ENCODE measurements at places on chromosomes 13 and 19.

GRCh38 chr13:36891752-36892151 is 28.3 kb downstream of the SMAD9 start:
- no peak for DNase-seq

DNA sequence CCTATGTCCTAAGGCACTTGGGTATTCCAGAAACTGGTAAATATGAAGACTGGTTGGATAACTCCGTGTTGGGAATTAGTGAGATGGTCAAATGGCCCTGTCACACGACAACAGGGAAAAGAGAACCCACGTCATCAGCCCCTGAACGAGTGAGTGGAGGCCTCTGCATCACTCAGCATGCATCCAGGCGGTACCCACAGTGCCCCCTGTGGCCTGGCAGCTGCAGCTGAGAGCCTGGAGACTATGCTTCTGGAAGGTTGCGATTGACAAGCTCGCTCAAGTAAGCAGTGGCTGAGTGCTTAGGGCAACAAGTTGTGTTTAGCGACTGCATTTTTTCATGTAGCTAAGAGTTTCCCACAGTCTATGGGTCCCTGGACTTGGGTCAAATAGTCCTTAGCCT is 55.9 kb downstream of the COL4A2 start:
- no peak for DNase-seq

DNA sequence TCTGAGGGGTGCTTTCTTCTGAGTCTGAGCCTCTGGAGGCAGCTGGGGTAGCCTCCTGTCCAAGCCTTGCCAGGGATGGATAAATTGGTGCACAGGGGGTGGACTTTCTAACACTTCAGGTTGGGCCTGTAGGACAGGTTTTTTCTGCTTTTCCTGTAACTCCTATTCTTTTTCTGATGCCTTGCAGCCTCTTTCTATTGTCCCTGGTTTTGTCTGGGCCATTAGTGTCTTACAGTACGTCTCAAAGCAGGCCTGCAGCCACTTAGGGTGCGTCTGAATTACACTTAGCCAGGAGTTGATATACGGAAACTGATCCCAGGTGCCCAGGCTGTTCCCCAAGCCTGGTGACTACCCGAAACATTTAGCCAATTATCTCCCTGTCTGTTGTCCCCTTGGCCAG is 213.3 kb upstream of the HTR2A start:
- no peak for DNase-seq

GRCh38 chr13:97165502-97166425 is 56.4 kb upstream of the MBNL2 start:
- DNase-seq: no peak

All from left ventricle myocardium inferior (tissue), 1 donor.